Stimulated activated CD4-positive, alpha-beta T cell treated with anti-CD3 and anti-CD28 coated beads, Interleukin-1b, Interleukin-23, amount 100 ng/mL, for 48 hours (primary cell): ENCODE measurements at places on chromosomes 16 and 17.

- DNase-seq, result no peak
Measured at GRCh38 chr17:56594320-56595107, 1.0 kb downstream of the NOG start.

- no peak for DNase-seq
Measured at GRCh38 chr16:66188917-66189725, 177.4 kb upstream of the CDH5 start.

DNA sequence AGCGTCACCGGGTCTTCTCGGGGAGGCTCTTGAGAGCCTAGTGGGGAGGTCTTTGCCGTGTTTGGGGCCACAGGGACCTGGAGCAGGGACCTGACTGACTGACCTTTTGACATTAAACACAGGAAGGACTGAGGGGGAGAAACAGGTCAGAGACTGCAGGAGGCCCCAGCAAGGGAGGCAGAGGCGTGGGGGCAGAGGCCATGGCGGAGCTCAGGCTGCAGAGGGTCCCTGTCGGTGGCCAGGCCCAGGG, 41.6 kb upstream of the GSE1 start:
- DNase-seq, result no peak

DNA sequence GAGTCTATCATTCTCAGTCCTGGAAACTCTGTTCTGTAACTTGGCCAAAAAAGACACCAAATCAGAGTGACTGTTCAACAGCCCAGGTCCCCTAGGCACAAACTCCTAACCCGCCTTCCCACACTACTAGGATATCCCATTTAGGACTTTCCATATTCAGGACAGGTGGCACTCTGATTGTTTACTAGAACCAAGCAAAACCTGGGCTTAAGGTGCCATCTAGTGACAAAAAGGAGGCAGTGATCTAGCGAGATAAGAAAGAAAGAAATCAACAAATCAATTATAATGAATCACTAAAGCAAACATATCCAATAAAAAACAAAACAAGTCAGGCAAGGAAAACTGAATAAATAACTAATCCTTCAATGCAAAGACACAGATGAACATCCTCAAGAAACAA, 203.9 kb downstream of the CEP112 start:
- no peak for DNase-seq

- DNase-seq, result no peak
Measured at GRCh38 chr17:50758989-50759544, 8.3 kb downstream of the ANKRD40CL start.

DNA sequence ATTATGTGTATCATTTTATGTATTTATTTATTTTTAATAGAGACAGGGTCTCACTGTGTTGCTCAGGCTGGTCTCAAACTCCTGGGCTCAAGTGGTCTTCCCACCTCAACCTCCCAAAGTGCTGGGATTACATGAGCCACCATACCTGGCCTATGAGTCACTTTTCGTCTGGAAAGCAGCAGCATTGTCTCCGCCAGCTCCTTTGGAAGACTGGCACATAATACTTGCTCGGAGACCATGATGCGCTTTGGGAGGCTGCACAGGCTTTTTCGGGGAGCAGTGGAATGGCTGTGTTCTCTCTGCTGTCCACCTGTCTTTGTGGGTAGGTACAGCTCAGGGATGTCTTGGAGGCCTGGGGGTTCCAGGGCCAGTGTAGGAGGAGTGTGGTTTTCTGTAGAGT, 102.2 kb downstream of the AATF start:
- no peak for DNase-seq

DNA sequence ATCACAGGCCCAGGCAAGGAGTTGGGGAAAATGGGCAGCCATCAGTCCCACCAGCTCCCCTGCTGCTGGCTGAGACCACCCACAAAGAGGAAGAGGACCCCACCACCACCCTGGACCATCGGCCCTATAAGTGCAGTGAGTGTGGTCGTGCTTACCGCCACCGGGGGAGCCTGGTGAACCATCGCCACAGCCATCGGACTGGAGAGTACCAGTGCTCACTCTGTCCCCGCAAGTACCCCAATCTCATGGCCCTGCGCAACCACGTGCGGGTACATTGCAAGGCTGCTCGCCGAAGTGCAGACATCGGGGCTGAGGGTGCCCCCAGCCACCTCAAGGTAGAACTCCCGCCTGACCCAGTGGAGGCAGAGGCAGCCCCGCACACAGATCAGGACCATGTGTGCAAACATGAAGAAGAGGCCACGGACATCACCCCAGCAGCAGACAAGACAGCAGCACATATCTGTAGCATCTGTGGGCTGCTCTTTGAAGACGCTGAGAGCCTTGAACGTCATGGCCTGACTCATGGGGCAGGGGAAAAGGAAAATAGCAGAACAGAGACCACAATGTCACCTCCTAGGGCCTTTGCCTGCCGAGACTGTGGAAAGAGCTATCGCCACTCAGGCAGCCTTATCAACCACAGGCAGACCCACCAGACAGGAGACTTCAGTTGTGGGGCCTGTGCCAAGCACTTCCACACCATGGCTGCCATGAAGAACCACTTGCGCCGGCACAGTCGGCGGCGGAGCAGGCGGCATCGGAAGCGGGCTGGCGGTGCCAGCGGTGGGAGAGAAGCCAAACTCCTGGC, 3.6 kb downstream of the ZNF646 start:
- DNase-seq, result no peak

DNA sequence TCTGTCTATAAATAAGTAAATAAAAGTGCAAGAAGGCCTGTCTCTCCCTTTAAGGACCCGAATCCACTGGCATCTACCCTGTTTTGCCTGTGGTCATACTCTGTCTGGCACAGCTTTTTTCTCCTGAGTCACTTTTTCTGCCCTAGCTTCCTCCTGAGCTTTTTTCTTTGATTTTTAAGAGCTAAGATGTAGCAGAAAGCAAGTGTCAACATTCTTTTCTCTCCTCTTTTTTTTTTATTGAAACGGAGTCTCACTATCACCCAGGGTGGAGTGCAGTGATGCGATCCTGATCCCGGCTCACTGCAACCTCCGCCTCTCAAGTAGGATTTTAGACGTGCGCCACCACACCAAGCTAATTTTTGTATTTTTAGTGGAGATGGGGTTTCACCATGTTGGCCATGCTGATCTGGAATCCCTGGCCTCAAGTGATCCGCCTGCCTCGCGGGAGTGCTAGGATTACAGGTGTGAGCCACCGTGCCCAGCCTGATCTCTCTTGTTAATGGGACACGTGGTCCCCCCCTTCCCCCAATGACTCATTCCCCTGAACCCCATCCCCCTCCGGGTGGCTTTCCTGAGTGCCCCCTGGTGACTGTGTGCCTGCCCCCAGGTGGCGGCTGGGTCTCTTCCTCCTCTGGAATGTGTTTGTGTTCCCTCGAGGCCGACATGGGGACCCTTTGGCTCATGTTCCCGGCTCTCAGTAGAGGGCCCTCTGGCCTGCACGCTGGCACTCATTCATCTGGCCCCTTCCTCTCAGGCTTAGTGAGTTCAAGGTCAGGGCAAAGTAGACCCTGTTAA, 14.2 kb downstream of the C16orf90 start:
- DNase-seq, result no peak

DNA sequence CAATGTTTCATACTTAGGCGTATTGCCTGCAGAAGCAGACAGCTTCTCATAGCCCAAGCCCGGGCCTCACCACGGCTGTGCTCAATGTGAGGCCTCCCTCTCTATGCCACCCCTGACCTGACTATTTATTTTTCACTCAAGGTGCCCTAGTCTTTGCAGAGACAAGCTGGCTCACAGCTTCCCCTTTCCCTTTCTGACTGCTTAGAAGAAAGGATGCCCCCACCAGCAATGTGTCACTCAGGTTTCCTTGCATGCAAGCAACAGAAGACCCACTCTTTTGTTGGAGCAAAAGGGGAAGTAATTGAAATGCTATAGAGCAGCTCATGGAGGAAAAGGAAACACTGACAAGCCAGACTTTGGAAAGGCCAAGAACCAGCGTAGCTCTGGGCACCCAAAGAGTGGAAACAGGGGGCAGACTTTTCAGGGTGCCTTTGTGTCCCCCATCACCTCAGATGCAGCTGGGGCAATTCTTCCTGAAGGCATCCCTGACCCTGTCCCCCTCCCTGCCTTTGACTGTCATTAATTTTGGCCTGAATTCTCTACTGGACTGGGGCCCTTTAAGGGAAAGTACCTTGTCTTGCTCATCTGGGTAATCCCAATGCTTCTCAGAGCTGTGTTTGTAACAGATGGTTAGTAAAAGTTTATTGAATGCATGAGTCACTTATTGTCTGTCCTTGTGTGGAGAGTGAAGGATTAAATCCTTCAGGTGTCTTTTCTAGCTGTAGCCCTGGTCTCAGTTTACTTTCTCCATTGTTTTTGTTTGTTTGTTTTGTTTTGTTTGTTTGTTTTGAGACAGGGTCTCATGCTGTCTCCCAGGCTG, 17.8 kb downstream of the RGS9 start:
- DNase-seq, result no peak

DNA sequence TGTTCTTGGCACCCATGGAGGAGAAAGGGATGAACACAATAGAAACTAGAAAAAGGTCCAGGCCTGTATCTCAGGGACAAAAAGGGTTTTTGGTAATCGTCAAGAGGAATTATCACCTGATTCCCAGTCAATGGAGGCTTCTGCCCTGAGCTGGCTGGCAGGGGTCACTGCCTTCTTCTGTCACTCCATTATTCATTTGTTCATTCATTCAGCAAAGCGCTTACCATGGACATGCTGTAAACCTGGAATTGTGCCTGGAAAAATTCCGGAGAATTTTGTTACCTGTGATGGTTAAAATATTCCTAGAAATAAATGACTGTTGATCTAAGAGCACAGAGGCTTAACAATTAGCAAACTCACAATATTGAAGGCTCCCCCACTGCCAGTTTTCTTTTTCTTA, 212.3 kb downstream of the SHISA9 start:
- no peak for DNase-seq

GRCh38 chr16:9372934-9373890, 281.8 kb downstream of the HAPSTR1 start:
- no peak for DNase-seq

DNA sequence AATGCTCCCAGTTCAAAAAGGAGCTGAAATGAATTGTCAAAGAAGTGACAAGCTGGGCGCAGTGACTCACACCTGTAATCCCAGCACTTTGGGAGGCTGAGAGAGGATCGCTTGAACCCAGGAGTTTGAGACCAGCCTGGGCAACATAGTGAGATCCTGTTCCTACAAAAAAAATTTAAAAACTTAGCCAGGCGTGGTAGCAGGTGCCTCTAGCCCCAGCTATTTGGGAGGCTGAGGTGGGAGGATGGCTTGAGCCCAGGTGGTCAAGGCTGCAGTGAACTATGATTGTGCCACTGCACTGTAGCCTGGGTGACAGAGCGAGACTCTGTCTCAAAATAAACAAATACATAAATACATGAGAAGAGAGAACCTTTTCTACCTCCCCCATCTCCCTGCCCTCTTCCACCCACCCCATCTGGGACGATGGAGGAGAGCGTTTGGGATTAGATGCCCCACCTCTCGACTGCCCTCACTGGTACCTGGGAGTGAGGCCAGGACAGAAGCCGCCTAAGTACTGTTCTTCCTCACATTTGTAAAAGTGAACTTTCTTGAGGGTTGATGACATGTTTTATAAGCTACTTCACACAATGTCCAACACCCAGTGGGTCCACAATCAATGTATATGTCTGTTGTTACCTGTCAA, 2.4 kb downstream of the IL4R start:
- no peak for DNase-seq

DNA sequence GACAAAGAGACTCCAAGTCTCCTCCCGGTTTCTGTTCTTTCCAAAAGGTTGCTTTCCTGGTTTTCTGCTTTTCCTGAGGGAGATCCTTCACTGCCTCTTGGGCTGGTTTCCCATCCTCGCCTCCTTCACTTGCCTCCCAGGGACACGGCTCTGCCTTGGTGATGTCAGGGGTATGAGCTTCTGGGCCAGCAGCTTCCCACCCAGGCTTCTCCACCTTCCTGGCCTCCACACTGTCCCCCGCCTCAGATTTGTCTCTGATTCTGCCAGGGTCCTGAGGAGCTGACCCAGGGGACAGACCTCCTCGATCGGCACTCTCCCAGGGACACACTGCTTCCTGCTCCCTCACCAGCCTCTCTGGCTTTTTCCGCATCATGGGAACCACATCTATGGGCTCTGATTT, 14.5 kb downstream of the GPR179 start:
- DNase-seq, result no peak
